Lower lobe of right lung (tissue), 2 donors: ENCODE measurements at places on chromosomes 4 and X. TPM values are rescaled to one million over a fixed set of nuclear protein-coding genes. Genes with fewer than 3 reads are reported as not detected.

Gene FAM9C
- total RNA-seq: not detected

Gene ARAP2
- 74.5 TPM for total RNA-seq

Gene HHIP
- total RNA-seq: 172 TPM

Gene TMPRSS11B
- total RNA-seq: not detected

Gene ERVMER34-1
- total RNA-seq: 1.5 TPM

Gene TRIM60
- total RNA-seq: not detected

Gene RRH
- not detected for total RNA-seq

Gene SCOC
- total RNA-seq: 38.4 TPM

DNA sequence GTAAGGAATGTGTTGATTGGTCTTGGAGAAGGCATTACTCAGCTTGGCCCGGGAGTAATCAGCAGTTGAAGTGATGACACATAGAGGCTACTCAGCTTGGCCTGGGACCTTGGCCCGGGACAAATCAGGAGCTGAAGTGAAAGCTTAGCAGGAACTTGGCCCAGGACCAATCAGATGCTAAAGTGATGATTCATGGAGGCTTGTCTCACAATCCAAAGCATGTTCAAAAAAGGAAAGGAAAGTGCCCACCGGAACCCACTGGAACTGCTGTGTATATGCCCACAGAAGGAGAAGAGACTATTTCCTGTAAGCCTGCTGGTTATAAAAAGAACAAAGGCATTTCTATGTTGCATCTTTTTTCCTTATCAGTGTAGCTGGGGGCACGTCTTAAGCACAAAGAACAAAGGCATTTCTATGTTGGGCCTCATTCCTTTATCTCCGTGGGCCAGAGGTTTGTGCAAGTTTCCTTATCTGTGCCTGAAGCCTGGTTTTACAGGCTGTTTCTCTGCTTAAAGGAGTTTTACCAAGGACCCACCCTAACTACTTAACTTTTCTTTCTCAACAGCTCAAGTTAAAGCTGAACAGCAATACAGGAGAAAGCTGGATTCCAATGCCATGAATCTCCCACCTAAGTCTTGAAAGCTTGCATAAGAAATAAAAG lies 1176.7 kb downstream of the NLGN4X start:
- H3K4me1 ChIP-seq: no peaks in the 10 kb centered on the region
- peak; percentile 42 for DNase-seq
- H3K36me3 ChIP-seq: no peaks in the 10 kb centered on the region

GRCh38 chrX:7941390-7942042 lies 14.3 kb upstream of the PNPLA4 start:
- H3K27ac ChIP-seq: no peak overlapping the region
- H3K36me3 ChIP-seq: no peaks in the 10 kb centered on the region
- no peaks in the 10 kb centered on the region for H3K4me1 ChIP-seq
- no peak overlapping the region for H3K4me3 ChIP-seq

- no peaks in the 10 kb centered on the region for H3K4me1 ChIP-seq
- no peak overlapping the region for H3K4me3 ChIP-seq
- H3K36me3 ChIP-seq: no peaks in the 10 kb centered on the region
- DNase-seq: no peak
These were observed 128.8 kb downstream of the RAB28 start for GRCh38 chr4:13355111-13355880.

GRCh38 chr4:78885598-78885997 lies 53.6 kb downstream of the PAQR3 start:
- H3K27me3 ChIP-seq: no peaks in the 10 kb centered on the region
- no peak overlapping the region for H3K4me3 ChIP-seq
- peaks cover 29% of the 10 kb centered on the region for H3K36me3 ChIP-seq
- DNase-seq: no peak
- no peaks in the 10 kb centered on the region for H3K4me1 ChIP-seq

DNA sequence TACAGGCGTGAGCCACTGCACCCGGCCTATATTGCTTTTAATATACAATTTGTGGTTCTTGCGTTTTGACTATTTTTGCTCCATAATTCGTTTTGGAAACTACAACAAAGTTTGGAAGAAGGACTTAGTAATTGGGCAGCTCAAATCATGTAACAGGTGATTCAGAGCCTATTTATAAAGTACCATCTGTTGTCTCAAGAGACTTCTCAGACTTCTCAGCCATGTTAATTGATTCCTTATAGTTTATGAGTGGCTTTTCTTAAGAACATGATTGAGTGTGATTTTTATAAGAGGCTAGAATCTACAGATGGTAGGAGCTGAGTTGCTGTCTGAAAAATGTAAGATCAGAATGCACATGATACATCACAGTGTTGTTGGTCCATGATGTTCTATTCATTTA lies 240.2 kb downstream of the ADGRL3 start:
- H3K4me3 ChIP-seq: no peak overlapping the region
- no peak for DNase-seq
- H3K36me3 ChIP-seq: no peaks in the 10 kb centered on the region
- H3K27me3 ChIP-seq: no peaks in the 10 kb centered on the region
- H3K27ac ChIP-seq: no peak overlapping the region

DNA sequence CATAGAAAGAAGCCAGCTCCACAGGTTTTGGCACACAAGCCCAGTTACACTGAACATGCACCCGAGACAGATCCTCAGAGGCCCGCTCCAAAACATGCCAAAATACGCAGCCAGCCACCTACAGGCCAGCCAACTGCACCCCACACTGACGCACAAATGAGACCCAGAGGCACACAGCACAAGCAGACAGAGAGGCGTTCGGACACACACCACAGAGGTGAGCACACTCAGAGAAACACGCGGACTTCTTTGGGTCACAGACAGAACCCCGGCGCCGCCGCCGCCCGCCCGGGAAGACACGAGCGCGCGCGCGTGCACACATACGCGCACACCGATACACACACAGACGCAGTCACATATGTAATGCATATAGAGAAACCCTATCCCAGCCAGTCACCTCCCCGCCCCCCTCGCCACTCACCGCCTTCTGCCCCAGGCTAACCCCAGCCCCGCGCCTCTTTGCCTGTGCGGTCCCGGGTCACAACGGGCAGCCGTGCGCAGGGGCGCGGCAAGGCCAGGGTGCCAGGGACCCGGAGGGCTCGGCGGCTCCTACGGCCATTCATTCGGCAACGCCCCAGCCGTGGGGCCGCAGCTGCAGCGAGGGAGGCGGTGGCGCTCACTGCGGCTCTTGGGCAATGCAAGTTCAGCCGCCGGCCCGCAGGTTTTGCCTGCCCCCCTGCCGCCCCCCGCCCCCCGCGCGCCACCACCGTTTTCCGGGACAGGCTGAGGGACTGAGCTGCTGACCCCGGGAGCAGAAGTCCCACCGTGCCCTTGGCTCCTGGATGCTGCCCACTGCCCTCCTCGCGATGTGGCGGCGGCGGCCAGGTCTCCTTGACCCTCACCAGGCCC lies 553 bp downstream of the SEPTIN6 start:
- no peaks in the 10 kb centered on the region for H3K36me3 ChIP-seq
- H3K27me3 ChIP-seq: no peaks in the 10 kb centered on the region
- no peaks in the 10 kb centered on the region for H3K4me1 ChIP-seq
- peak; percentile 54 for DNase-seq
- peak overlapping the region; percentile 72 for H3K4me3 ChIP-seq
- H3K27ac ChIP-seq: peak overlapping the region; percentile 78

DNA sequence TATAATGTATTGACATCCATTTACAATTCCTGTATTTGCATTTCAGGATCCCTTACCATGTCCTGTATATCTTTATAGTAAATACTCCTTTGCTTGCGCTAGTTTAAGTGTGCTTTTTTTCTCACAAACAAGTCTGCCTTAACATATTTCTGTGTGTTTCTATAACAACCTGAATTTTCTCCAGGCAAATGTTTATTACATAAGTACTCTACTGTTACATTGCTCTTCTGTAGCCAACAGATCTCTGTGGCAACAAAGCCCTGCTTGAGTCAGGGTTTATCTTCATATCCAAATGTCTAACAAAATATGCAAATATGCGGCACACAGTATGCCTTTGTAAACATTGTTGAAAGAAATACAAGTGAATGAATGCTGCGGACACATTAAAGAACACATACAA lies 625.5 kb downstream of the TLL1 start:
- no peak overlapping the region for H3K27ac ChIP-seq
- no peaks in the 10 kb centered on the region for H3K36me3 ChIP-seq
- H3K4me1 ChIP-seq: no peaks in the 10 kb centered on the region

DNA sequence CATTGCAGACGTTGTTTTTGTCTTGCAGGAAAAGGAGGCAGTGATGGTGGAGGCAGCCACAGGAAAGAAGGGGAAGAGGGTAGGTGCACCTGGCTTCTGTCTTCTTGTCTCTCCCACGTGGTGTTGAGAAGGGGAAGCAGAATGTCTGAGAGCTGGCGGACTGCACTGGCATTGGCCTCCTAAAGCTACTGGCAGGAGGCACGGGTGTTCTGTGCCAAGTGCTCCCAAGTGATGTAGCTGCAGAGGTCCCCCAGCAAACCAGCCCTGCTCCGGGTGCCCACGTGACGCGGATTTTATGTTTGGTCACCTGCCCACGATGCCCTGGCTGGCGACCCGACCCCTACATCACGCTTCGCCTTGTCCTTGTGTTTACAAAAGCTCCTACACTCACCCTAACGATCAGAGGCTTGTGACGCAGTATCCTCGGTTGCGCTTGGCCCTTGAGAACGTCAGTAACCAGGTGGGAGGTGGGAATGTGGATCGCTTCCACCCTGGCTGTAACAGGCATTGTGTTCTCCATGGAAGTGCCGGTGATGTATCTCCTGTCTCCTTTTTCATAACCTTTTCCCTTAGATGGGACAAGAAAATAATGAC lies 28.5 kb upstream of the XG start:
- DNase-seq: no peak
- no peaks in the 10 kb centered on the region for H3K4me1 ChIP-seq
- H3K27me3 ChIP-seq: no peaks in the 10 kb centered on the region
- H3K27ac ChIP-seq: no peak overlapping the region

DNA sequence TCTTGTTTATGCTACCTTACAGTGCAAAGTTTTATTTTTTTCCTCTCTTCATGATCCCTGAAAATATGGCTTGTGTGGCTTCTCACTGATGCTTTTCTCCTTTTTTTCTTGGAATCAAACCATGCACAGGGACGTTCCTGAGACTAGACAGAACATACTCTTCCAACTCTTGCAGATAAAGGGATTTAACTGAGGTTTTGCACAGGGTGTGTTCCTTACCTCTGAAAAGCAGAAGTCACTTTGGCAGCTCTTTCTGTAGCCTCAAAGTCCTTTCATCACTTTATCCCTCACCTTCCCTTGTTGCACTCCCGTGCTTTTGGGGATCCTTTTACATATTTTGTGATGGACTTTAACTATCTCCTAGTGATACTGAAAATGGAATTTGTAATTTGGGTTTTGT lies 300.1 kb downstream of the SPRY1 start:
- no peak for DNase-seq
- no peak overlapping the region for H3K4me3 ChIP-seq
- H3K27ac ChIP-seq: no peak overlapping the region
- H3K36me3 ChIP-seq: no peaks in the 10 kb centered on the region
- H3K27me3 ChIP-seq: no peaks in the 10 kb centered on the region

DNA sequence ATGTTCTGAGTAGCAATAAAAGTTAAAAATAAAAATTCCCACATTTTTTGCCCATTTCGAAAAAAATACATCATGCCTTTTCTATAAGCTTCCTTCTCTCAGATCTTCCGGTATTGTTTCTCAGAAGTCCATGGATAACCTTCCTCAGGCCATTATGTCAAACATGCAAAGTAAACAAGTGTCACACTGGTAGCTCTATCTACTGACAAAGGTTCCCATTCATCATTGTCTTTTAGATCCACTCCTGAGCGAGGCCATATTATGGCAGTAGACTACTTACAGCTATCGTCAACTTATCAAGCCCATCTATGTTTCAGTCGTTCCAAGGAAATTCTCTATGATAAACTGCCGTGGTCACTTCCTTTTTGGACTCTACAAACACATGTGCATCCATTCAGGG lies 1068.2 kb downstream of the GLUD2 start:
- no peak for DNase-seq
- no peak overlapping the region for H3K4me3 ChIP-seq
- no peak overlapping the region for H3K27ac ChIP-seq
- H3K36me3 ChIP-seq: no peaks in the 10 kb centered on the region
- no peaks in the 10 kb centered on the region for H3K27me3 ChIP-seq

GRCh38 chrX:40761762-40762161 lies 26.4 kb upstream of the MED14 start:
- H3K27me3 ChIP-seq: no peaks in the 10 kb centered on the region
- H3K4me1 ChIP-seq: no peaks in the 10 kb centered on the region
- no peak for DNase-seq
- no peaks in the 10 kb centered on the region for H3K36me3 ChIP-seq

DNA sequence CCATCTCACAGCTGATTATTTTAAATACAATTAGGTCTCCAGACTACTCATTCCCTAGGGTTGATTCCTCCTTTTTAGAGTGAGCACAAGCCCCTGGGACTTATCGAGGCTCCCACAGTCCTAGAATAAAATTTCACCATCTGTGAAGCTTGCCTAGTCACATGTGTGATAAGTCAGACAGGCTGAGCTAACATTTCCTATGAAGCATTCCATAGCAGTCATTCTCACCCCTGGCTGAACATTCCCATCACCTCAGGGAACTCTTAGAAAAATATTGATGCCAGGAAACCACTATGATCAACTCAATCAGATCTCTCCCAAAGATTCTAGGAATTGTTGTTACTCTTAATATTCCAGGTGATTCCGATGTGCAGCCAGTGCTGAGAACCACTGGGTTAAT lies 37.7 kb downstream of the ARHGEF9 start:
- DNase-seq: no peak
- no peaks in the 10 kb centered on the region for H3K36me3 ChIP-seq
- H3K4me1 ChIP-seq: peaks cover 9% of the 10 kb centered on the region
